ENCODE measurements at places on chromosomes 2 and 18. TPM values are rescaled to one million over a fixed set of nuclear protein-coding genes. Genes with fewer than 3 reads are reported as not detected.

Gene PSMA8
- not detected for total RNA-seq

Gene KLF11
- total RNA-seq = 22.8 TPM

DNA sequence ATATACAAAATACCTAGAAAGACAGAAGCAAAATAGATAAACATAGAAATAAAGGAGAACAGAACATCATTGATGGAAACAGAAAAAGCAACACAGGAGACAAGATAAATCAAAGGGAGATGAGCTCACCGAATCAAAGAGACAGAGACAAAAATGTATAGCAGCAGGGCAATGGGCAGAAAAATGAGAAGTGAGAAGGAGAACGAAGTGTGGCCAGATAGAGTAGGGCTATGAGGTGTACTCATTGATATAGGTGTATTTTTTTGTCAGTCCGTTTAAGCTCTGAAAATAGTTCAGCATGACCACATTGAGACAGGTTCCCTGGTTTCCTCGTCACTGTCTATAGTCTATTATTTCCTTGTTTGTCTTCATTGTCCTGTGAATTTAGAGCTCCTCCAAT, 55.1 kb downstream of the SP100 start:
- DNase-seq = no peak

DNA sequence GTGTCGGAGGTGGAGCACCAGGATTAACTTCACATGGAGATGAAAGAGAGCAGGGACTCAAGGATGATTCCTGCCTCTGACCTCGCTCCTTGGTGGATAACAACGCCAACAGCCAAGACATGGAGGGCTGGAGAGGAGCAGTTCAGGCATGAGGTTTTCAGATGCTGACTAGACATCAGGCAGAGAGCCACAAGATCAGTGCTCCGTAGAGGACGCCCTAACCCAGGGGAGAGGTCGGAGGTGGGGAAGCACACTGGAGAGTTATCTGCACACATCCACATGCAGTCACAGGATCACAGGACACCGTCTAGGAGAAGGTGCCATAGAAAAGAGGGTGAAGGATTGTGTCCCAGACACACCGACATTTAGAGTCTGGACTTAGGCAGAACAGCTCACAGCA, 344.3 kb downstream of the EIPR1 start:
- DNase-seq = peak; percentile 6

DNA sequence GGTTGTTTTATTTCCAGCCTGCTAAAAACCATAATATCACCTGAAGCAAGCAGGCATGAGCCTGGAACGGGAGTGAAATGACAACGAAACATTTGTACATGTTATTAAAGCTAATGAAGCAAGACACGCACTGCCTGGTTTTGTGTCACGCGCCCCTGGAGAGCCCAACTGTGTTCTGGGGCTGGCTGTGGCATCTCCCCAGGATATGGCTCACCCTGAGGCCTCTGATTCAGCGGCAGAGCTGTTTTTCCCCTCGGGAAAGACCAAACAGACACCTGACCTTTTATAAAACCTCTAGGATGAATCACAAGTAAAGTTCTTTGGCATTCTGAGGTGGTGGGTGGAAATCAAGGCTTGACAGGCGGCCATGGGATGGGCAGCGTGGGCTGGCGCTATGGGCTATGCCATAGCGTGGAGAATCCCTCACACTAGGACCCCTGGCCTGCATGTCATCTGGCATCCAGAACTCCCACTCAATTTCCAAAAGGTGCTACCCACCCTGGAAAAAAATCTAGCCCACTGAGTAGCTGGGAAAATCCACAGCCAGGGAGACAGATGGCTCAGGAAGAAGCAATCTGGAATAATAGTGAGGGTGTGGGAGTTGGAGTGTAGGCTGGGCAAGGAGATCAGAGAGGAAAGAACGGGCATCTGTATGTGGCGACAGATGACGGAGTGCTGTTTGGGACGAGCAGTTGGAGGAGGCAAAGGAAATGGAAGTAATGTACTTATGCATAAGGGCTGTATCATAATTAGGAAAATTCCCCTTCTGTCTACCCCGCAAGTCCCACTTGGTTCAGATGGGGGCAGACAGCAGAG, 262.0 kb downstream of the AFF3 start:
- DNase-seq = no peak

- no peak for DNase-seq
Measured at GRCh38 chr18:41752826-41753225, 202.2 kb upstream of the PIK3C3 start.

DNA sequence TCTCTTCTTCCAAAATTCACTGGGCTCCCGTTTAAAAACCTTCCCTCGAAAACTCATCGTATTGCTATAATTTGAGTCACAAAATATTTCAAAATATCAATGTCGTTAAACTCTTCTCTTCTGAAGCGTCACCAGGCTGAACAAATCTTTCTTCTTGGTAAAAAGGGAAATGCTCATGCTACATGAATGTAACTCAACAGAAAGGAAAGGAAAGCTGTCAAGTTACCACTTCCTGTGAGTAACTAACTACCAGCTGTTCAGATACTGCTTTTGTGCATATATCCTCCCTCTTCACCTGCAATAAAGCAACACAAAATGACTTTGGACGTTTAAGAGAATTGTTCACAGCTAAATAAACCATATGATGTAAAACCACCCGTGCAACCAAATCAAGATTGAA, 95.4 kb downstream of the DOCK10 start:
- no peak for DNase-seq

Data from mucosa of gallbladder (tissue), 1 donor.